Stimulated activated CD4-positive, alpha-beta T cell treated with anti-CD3 and anti-CD28 coated beads, Interleukin-2, amount 100 ng/mL, for 24 hours (primary cell): ENCODE measurements at places on chromosomes 3 and 15.

DNA sequence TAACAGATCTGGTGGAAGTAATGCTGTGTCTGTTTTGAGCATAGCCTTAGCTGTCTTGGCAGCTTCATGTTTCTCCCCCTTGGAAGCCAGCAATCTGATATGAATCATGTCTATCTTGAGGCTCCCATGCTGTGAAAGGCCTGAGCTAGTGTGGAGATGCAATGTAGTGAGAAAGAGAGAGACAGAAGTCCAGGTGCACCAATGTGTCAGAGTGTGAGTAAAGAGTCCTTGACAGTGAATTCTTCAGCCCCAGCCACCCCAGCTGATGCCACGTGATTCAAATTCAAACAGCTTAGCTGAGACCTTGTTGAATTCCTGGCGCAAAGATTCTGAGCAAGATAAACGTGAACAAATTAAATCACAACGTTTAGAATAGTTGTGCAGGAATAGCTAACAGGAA lies 704.2 kb downstream of the EDEM1 start:
- DNase-seq, result no peak

DNA sequence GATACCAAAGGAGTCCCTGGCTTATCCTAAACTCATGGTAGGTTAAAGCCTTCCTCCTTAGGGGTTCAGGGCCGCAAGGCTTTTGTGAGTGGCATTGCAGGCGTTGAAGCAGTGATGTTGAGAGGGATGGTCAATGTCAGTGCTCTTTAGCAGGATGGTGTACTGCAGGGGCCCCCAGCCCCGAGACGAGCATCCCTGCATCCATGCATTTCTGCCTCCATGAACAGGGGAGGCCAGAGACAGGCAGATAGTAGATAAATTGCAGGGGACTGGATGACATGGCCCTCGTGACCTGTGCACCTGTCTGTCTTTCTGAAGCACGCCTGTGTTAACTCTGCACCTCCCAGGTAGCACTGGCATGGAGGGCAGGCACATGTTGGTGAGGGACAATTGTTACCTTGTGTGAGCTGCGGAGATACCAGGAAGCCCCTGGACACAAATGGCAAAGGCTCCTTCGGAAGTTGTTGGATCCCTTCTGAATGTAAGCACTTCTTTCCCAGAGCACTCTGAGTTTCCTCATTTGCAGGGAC lies 133.5 kb downstream of the SNRPN start:
- DNase-seq, result no peak

- no peak for DNase-seq
Observed at GRCh38 chr15:83132861-83133523, 25.5 kb downstream of the TM6SF1 start.

DNA sequence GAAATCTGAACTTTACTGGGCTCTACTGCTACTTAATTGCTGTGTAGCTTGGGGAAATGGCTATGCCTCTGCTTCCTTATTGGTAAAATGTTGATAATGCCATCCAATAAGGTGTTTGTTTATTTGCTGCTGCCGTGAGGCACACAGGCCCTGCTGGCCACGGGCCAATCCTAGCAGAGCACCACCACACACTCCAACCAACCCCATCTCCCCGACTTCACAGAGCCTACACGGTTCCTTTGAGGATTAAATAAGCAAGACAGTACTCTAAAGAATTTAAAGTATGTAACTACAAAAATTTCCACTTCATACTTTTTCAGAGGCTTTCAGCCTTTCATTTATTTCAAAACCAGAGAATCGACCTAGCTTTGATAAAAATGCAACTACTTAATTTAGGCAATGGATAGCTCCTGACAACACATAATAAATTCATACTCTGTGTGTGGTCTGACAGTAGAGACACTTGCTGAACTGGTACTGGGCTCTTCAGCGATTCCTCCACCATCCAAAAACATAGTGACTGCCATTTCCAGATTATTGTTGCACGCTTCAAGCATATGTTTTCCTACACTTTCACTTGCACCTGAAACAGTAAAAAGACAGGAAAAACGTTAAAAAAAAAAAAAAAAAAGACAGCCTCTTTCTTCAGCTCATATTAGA lies 25.3 kb downstream of the UBXN7 start:
- DNase-seq, result no peak

DNA sequence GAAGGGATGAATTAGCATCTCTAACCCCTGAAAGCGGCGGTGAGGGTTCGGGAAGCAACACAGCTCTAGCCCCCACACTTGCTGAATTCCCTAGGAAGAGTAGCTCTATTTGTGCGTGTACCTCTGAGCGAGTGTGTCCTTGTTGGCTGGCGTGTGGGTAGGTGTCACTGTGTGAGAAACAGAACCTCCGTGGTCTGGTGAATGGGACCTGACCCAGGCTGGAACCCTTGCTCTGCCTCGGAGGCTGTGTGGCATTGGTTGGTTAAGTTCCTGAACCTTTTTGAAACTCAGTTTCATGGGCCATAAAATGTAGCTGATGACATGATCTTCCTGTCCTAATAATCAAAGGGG lies 414 bp upstream of the TMEM115 start:
- DNase-seq, result no peak

- DNase-seq, result no peak
Observed at GRCh38 chr3:96700322-96701315, 113.8 kb upstream of the EPHA6 start.

DNA sequence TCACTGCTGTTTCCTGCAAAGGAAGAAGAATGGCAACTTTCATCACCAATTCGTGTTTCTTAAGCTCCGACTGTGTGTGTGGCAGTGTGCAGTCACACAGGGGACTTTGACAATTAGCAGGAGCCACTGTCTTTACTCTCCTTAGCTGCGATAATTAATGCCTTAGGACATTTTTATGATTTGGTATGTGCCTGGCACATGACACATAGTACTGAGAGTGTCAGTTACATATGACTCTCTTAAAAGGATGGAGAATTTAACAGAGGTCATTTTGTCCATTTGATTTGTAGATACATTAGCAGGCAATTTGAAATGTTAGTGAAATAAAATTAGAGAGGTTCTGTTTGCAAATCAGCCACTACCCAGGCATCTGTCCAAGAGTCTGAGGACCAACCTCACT lies 128.9 kb upstream of the VEPH1 start:
- DNase-seq, result no peak

DNA sequence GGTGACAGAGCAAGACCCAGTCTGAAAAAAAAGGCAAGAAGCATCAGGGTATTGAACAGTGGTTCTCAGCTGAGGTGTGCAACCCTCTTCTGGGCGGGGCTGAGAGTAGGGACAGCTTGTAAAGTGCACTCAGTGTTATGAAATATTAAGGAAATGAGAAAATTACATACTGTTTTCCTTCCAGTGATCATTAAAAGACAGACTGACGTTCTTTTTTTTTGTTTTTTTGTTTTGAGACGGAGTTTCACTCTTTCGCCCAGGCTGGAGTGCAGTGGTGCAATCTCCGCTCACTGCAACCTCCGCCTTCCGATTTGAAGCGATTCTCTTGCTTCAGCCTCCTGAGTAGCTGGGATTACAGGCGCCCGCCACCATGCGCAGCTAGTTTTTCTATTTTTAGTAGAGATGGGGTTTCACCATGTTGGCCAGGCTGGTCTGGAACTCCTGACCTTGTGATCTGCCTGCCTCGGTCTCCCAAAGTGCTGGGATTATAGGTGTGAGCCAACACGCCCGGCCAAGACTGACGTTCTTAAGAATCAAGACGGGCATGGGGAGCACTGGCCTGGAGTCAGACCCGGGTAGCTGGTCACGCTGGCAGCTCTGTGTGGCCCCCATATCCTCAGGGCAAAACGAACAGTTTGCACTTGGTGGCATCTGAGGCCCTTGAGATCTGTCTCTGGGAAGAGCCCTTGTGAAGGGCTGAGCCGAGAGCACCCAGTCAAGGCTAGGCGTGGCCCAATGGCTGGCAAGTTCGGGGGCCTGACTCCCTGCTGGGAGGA lies 11.4 kb downstream of the MAN2A2 start:
- no peak for DNase-seq

DNA sequence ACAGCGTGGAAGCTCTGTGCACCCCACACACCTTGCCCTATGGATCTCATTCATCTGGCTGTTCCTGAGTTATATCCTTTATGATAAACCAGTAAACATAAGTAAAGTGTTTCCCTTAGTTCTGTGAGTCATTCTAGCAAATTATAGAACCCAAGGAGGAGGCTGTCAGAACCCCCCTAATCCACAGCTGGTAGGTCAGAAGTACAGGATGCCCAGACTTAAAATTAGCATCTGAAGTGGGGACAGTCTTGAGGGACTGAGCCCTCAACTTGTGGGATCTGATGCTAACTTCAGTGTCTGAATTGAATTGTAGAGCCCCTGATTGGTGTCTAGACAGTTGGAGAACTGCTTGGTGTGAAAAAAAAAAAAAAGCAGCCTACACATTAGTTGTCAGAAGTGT lies 75.1 kb downstream of the B3GNT5 start:
- DNase-seq, result no peak

GRCh38 chr15:26939398-26939797 lies 31.6 kb upstream of the GABRG3 start:
- DNase-seq, result no peak

DNA sequence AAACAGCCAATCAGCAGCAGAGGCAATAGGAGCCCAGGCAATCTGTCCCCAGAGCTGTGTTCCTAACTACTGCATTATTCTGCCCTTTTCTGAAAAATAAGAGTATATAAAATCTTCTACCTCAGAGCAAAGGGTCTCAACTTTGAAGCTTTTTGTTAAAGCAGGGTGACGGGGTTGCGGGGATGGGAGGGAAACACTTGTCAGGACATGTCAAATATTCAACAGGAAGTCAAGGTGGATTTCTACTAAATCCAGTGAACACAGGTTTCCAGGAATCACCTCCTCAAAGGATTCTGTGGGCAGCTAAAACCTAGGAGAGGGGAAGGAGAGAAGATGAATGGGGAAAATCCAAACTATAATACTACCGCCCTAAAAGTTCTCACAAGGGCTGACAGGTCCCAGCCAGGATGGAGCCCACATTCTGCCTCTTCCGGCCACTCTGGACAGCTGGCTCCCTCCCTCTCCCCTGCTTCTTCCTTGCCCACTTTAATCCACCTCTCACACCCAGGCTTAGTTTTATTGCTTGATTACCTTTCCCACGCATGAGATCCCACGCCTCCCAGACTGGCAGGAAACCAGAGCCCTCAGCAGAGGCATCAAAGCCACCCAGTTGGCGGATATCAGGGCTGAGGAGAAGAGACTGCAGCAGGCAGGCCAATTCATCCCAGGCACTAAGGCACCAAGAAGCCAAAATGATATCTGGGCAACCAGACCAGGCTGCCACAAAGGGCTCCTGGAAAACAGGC lies 77.2 kb downstream of the OSBPL10 start:
- no peak for DNase-seq

DNA sequence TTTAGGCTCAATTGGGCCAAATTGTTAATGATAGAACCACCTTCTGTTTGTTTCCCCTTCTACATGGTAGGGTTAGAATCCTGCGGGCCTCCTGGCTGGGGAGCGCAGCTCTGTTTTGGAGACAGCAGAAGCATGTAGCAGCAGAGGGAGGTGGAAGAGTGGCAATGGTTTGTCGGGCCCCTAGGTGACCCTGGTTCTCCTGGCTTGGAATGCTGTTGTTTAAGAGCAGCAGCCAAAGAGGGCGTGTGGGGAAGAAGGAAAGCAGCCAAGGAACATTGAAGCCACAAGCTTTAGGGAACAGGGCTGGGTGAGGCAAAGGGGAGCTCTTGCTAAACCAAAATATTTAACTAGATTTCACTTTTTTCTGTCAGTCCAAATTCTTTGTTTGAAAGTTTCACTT lies 213.7 kb upstream of the NR2E3 start:
- DNase-seq, result no peak

- DNase-seq, result no peak
Observed at GRCh38 chr3:44995142-44995770, 19.2 kb downstream of the EXOSC7 start.

- no peak for DNase-seq
Observed at GRCh38 chr15:35540885-35541284, 5.1 kb downstream of the DPH6 start.

- DNase-seq, result no peak
Observed at GRCh38 chr3:79052054-79052681, 715.6 kb downstream of the ROBO1 start.

DNA sequence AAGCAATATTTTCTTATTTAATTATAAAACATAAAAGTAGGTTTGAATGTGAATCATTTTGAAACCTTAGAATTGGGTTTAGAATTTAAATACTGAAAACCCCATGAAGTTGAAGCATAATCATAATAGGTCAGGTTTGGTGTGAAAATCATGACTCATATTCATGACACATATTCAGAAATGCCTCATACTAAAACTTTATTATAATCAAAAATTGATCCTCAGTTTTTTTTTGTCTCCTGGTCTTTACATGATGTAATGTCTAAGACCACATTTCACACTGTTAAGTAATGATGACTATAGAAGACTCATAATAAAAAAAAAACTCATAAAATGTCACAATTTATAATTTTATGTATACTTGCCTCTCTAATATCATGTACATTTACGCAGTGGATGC lies 190.4 kb downstream of the FOXP1 start:
- DNase-seq, result no peak

GRCh38 chr15:67670647-67671305 lies 128.3 kb downstream of the MAP2K5 start:
- no peak for DNase-seq

- DNase-seq, result no peak
Observed at GRCh38 chr15:39273717-39274411, 307.0 kb upstream of the THBS1 start.

- peak; percentile 11 for DNase-seq
Observed at GRCh38 chr3:153166206-153166605, 4.2 kb downstream of the RAP2B start.

GRCh38 chr3:151979906-151980305 lies 106.5 kb downstream of the SUCNR1 start:
- no peak for DNase-seq

GRCh38 chr3:104746056-104746455 lies 620.7 kb upstream of the ALCAM start:
- no peak for DNase-seq

DNA sequence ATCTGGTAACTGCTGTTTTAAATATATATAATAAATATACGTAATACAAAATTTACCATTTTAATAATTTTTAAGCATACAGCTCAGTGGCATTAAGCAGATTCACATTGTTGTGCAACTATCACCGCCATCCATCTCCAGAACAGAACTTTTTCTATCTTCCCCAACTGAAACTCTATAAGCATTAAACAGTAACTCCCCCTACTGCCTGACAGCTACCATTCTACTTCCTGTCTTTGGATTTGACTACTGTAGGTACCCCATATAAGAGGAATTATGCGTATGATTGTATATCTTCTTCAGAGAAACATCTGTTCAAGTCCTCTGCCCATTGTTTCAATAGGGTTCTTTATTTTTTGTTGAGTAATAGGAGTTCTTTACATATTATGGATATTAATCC lies 36.8 kb downstream of the EID1 start:
- DNase-seq, result no peak

- DNase-seq, result no peak
Observed at GRCh38 chr3:10397879-10398278, 77.0 kb upstream of the SEC13 start.

- no peak for DNase-seq
Observed at GRCh38 chr15:41031232-41032078, 78.2 kb downstream of the CHAC1 start.

DNA sequence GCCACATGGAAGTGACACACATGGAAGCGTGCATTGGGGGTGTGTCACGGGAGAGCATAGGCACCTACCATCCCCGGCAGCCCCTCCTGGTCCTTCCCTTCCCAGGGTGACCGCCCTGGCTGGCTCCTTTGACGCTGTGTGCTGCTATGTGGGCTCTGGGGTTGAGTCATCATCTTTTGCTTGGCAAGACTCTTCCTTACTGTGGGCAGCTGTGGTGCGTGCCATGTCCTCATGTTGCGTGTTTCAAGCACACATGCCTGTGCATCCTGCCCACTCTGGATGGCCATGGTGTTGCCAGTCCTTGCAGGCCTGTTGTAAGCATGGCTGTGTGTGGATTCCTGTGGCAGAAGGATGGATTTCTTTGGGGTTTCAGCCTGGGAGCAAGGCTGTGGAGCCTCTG lies 14.0 kb downstream of the PLXNA1 start:
- no peak for DNase-seq
